Stimulated activated CD4-positive, alpha-beta T cell treated with anti-CD3 and anti-CD28 coated beads, Interleukin-1b, Interleukin-23, amount 100 ng/mL, for 1 hour (primary cell): ENCODE measurements at places on chromosomes 1 and 21.

DNA sequence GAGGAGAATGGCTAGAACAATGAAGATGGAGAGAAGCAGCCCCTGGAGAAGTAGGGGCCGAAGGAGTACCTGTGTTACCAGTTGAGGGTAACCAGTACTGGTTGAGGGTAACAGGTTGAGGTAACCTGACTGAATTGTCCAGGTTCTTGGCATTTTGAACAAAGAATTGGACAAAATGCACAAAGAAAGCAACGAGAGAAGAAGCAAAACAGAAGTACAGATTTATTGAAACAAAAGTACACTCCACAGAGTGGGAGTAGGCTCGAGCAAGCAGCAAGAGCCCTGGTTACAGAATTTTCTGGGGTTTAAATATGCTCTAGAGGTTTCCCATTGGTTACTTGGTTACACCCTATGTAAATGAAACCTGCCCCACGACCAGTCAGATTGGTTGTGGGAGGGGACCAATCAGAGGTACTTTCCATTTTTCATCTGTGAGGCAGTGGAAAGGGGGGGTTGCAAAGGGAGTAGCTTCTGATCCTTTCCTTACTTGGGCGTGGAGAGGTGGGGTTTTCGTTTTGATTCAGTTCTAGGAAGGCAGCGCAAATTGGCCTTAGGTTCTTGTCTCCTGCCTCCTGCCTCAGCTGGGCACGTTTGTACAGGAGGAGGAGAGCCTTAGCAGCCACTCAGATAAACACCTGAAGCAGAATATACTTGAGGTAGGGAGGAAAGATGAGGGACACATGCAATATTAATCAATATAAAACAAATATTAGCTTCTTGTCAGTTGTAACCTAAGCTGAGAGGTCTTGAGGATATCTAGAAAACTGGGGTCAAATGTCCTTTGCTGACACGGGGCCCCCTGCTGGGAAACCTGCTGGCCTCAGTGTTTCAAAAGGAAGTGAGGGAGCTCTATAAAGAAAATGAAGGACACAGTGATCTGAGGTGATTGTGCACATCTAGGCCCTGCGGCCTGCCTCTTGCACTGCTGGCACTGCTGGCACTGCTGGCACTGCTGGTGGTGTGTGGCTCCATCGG is 14.3 kb upstream of the LSM10 start:
- DNase-seq, result no peak

GRCh38 chr1:29901624-29902325 is 665.5 kb downstream of the PTPRU start:
- no peak for DNase-seq

GRCh38 chr1:192445241-192445640 is 128.4 kb downstream of the RGS21 start:
- no peak for DNase-seq

GRCh38 chr21:26379561-26379960 is 193.5 kb downstream of the CYYR1 start:
- no peak for DNase-seq

GRCh38 chr1:183761871-183762270 is 43.0 kb upstream of the RGL1 start:
- no peak for DNase-seq

DNA sequence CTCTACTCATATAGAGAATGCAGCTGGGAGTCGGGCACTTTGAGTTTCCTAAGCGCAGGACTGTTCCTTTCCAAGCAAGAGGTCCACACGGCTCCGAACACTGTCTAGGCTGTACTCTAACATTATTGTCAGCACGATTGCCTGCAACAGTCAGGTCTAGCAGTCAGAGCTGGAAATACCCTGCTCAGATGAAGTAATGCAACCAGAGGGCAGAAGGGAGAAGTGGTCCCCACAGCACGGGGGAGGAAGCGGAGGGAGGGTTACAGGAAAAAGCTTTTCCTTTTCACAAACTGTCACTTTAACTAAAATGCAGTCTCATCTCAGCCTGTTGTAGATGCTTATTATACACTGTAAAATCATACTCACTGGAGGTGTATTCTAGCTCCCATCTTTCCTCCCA is 98.9 kb upstream of the SLC44A3 start:
- DNase-seq, result no peak

GRCh38 chr1:214604523-214604922 is 1.5 kb downstream of the CENPF start:
- DNase-seq, result no peak

- no peak for DNase-seq
Measured at GRCh38 chr1:20974951-20975350, 187.8 kb upstream of the HP1BP3 start.

DNA sequence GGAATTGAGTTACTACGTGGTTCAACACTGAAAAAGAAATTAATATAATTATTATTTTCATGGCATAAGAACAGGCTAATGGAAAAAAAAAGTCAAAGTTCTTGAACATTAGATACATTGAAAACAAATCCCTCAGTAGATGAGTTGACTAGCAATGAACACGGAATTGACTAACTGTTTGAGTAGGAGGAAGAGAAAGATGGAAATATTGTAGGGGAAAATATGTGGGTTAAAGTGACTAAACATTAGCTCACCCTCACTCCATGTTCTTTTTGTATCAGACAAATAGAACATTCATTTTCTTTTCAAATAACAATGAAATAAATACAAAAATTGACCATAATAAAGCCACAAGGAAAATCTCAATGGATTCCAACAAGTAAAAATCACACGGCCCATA is 84.3 kb downstream of the KCNK2 start:
- no peak for DNase-seq

- no peak for DNase-seq
Measured at GRCh38 chr21:43803558-43804300, 14.4 kb downstream of the RRP1 start.

GRCh38 chr21:46459356-46460112 is 843 bp downstream of the DIP2A start:
- DNase-seq, result no peak

- no peak for DNase-seq
Measured at GRCh38 chr1:112011202-112011601, 21.7 kb upstream of the KCND3 start.

DNA sequence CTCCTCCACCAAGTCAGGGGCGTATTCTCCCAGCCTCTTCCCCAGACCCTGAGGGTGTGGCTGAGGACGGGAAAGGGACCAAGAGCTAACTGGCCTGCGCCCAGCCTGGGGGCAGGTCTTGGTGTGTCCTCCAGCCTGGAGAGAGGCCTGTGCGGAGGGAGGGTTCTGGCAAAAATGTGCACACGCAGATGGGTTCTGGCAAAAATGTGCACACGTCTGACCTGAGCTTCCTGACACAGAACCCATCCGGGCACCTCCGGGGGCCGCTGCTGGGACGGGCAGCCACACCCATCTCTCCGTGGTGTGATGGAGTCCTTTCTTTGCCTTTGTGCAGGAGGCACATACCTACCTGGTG is 23.1 kb upstream of the PKP1 start:
- no peak for DNase-seq

GRCh38 chr1:185804206-185804605 is 70.0 kb downstream of the HMCN1 start:
- DNase-seq, result no peak

DNA sequence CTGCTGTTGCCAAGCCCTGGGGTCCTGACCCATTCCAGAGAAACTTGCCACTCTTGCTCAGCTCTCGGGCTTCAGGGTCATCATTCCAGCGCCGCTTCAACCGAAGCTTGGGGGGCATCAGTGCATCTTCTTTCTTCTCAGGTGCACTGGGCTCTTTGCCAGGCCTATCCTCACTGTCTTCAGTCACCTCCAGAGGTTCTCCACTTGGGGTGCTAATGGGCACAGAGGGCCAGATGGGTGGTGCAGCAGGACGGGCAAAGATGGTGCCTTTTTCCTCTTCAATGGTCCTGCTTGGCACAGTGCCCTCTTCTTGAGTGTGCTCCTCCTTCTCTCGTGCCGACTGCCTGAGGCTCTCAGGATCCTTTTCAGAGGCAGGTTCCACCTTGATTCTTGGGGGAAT is 13.3 kb downstream of the ETV3 start:
- no peak for DNase-seq

DNA sequence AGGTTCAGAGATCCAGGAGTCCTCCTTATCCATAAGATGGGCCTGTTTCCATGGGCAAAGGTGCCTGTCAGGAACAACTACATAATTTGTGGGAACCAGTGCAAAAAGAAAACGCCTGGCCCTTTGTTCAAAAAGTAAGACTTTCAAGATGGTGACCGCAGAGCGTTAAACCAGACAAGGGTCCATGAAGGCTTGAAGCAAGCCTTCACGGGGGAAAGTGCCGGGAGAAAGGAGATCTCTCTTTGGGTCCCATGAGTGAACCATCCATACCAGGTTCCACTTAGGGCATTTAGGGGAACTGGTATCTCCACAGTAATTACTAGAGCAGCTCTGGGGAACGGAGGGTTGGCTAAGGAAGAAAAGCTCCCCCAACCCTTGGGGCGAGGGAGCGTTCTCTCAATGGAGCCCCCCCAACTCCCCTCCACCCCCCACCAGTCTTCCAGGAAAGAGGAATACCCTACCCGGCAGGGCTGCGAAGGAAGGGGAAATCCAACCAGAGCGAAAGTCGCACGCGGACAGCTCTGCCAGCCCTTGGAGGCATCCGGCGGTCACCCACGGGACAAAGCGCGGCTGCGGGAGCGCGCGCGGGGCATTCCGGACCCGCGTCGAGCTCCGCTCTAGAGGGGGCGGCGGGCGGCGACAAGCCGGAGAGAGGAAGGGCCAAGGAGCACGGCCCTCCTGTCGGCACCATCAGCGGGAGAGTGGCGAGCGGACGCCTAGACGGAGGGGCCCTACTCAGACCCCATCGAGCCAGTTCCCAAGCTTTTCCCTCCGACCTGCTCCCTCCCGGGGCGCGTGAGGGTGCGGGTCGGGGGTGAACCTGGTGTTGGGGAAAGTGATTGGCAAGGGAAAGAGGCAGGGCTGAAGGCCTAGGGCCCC is 687 bp upstream of the RASSF5 start:
- no peak for DNase-seq

- no peak for DNase-seq
Measured at GRCh38 chr1:158019171-158019868, 25.9 kb downstream of the KIRREL1 start.

DNA sequence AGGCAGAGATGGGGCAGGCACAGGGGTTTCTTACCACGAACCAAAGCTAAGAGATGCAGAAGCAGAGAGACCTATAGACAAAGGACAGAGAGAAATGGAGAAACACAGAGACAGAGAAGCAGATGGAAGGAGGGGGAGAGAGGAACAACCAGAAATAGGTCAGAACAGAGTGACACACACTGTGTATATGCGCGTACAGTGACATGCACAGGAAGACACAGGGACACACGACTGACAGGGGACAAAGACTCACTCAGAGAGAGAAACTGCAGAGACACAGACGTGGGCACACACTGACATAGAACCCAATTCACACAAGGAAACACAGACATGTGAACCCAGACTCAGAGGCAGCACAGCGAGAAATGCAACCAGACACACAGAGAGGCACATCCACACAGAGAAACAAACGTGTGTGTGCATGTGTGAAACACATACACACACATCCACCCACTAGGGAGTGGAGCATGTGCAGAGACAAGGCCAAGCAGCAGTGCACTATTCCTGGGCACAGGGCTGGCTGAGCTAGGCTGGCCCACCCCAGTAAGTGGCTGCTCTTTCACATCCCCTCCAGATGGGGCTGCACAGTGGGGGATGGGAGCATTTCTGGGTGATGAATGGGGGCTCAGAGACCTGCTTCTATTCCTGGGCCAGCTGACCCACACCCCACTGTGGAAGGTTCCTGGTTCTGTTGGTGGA is 123.4 kb upstream of the CSF3R start:
- no peak for DNase-seq

DNA sequence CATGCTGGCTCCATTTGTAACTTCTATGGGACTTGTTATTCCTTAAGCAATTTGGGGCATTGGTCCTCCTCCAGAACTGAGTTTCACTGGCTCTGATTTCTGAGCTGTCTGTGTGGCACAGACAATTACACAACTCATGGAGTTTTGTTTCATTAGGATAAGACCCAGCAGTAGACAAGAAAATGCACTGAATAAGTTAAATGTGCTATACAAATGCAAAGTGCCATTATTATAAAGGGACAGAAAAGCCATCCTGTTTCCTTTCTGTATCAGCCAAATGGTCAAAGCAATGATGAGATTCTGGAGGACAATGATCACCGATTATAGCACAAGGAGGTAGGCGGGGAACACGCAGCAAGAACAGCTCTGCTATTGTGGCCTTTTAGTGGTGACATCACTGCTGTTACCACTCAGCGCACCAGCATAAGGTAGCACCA is 81.9 kb downstream of the CNIH3 start:
- no peak for DNase-seq

GRCh38 chr1:153532769-153533599 is 2.8 kb downstream of the S100A6 start:
- peak; percentile 56 for DNase-seq

GRCh38 chr1:208809876-208810275 is 565.7 kb upstream of the PLXNA2 start:
- no peak for DNase-seq

DNA sequence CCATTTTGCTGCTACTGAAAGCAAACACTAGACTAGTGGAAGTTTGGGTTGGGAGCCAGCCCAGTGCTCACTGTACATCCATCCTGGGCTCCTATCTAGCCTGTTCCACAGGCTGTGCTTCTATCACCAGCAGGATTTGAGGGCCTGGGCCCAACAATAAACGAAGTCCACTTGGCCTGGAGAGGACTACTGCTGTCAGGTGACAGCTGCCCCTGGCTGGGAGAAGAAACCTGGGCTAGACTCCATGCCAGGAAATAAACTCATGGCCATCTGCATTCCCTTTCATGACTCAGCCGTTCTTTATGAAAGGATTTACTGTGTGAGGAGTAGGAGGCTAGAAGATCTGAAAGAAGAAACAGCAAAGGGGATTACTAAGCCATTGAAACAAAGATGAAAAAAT is 35.5 kb downstream of the COLGALT2 start:
- DNase-seq, result no peak

- DNase-seq, result no peak
Measured at GRCh38 chr1:44670751-44671640, 3.3 kb downstream of the TMEM53 start.

DNA sequence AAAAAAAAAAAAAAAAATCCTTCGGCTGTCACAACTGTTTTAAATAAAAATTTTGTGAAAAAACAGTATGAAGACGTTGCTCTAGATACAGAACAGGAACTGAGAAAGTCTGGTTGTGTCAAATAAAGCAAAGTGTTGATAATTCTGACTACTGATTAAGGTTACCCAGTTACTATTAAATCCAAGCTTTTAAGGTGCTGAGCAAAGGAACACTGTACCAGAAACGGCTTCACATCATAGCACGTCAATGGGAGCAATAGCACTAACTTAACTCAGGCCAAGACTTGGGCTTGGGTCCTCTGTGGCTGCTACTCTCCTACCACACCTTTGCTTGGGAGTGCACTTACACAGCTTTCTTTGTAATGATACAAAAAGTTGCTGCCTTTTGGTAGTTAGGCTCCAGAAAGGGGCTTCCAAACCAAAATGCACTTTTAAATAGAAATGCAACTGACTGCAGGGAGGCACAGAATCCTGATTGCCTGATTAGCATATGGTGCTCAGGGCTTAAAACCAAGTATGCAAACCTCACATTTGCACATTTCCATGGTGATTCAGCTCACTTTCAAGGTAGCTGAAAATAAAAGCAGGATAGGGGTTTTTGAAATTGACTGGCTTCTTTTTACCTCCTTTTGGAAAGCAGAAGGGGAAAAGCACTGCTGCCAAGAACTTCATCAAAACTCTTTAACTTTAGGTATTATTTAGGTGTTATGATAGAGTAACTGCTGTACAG is 6.3 kb downstream of the MCL1 start:
- DNase-seq, result no peak

GRCh38 chr1:17059391-17060305 is 5.8 kb upstream of the SDHB start:
- no peak for DNase-seq
